Activated CD4-positive, alpha-beta T cell treated with anti-CD3 and anti-CD28 coated beads, Interleukin-2, amount 50 U/mL, for 24 hours (primary cell): ENCODE measurements at places on chromosomes 3 and 15.
A peak's percentile ranks its signal among the peaks of the same experiment; 100 is the strongest.

DNA sequence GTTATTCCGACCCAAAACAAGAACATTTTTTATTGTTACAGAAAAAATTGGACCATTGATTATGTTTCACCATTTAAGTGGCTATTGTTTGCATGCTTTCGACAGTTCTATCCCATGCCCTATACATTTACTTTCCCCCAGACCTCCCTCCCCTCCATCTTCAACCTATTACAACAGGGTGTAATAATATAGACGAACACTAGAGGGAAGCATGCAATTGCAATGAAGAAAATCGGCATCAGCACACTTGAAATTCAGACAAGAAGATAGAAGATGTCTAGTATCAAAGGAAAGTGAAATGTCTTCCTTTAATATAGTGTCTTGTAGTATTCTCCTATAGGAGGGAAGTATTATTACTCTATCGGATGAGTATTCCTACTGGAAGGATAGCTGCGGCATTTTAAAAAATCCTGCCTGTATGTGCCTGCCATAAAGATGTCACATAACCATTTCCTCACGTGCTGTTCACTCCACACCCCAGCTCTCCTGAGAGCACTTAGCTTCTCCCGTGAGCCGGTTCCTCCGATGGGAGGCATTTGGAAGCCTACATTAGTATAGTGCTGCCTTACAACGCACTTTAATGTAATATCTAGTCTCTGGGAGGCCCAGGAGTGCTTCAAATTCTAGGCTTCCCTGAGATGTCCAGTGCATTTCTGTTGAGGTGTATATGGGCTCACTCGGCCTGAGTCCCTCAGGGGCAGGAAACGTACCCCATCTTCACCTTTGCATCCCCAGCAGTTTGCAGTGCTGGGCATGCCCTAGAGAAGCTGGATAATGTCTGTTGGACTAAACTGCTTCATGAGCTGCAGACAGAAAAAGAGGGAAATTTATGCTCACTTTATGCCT, 17.8 kb upstream of the ERICH6 start:
- peak; percentile 43 for DNase-seq

DNA sequence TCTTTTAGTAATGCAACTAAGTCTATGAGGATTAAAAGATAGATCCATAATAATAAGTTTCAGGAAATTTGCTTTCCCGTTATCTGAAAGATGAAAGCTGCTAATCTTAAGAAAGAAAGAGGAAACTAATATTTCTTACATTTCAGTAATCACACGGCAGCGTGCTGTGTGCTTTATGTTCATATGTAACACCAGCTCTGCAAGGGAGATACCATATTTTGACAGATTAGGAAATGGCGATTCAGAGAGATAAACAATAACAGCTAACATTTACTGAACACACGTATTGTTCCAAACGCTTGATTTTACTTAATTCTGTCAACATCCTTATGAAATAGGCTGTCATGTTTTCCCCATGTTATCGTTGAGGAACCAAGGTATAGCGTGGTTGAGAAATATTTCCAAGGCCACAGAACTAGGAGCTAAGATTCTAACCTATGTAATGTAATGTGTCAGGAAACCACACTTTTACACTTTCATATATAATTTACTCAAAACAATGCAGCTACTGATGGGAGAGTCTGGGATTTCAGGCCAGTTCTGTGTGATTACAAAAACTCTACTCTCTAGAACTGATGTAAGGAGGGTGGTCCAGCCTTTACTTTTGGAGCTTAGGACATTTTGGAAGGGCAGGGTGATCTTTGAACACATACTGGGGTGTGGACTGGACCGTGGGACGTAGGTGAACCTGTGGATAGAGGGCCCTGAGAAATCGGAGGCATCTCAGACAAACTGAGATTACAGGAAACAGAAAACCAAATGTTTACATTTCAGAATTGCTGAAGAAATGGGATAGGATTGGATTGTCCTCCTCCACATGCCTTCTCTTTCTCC, 100.6 kb downstream of the IL1RAP start:
- no peak for DNase-seq

- no peak for DNase-seq
These were observed 93.6 kb upstream of the NMNAT3 start for GRCh38 chr3:139771331-139771730.

GRCh38 chr3:147381596-147381995, 24.7 kb downstream of the ZIC4 start:
- no peak for DNase-seq

- no peak for DNase-seq
These were observed 4.7 kb upstream of the P2RY1 start for GRCh38 chr3:152830245-152830644.

GRCh38 chr3:52458031-52458760, 2.8 kb downstream of the NISCH start:
- no peak for DNase-seq

GRCh38 chr3:154851644-154852043, 228.5 kb upstream of the MME start:
- no peak for DNase-seq

- DNase-seq, result peak; percentile 50
These were observed 995 bp upstream of the LRRK1 start for GRCh38 chr15:100918034-100918689.

DNA sequence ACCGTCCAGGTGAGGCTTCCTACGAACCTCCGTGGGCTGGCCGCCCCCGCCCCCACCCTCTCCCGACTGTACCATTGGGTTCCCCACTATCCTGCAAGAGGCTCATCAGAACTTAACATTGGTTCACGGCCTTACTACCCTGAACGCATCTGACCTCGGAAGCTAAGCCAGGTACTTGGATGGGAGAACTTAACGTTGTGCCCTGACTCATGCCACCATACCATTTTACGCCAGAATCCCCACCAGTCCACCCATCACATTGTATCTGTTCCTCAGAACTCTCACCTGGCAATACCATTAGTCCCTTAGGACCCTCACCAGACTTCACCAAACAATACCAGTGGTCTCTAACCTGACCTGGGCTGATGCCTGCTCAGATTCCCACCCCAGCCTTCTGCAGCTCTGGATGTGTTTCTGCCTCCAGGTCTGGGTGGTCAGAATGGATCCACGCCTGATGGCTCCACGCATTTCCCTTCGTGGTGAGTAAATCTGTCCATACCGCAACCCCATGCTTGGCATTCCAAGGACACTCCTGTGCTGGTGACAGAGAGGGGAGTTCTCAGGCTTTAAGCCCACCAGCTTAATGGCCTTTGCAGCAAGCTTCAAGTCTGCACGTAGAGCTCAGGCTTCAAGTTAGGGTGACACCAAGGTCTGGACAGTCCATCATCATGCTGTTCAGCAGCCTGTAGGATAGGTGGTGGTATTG, 562 bp downstream of the TCTA start:
- DNase-seq, result no peak

DNA sequence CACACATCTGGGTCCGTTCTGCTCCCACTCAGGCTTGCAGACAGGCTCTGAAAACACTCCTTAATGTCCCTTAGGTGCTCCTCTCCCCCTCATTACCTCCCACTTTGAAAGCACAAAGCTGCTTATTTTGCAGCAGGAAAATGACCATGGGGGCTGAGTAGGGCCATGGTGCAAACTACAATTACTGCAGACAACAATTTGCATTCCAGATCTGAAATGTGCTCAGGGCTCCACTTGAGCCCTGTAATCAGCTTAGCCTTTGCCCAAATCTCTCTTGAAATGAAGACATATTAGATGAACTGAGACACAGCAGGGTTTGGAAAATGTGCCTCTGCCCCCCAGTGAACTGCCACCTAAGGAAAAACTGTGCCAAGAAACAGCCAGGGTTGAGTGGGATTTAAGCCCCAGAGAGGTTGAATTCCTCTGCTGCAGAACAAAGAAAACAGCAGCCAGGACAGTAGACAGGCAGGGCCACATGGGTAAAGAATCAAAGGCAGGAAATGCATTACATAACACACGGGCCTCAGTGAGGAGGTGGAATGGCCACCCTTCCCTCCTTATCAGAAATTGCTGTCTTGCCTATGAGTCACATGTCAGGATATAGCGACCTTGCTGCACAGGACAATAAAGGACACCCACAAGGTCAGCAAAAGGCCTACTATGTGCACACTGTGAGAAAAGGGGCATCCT, 126.8 kb upstream of the ARHGEF3 start:
- DNase-seq, result no peak

DNA sequence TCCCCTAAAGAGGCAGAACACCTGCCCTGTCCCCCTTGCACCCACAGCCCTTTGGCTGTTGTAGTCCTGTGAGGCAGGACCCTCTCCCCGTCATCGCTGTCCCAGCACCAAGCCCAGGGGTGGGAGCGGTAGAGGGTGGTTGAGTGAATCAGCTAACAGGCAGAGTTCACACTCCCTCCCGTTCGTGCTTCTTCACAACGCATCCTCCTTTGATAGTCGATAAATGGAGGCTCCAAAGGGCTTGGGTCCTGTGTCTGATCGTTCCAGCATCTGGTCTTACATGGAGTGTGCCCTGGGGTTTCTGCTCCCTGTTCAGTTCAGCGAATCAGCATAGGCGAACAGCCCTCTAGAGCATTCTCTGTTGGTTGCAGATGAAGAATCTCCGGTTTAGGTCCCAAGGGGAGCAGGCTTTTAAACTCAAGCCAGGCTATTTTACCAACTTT, 820 bp upstream of the HMCES start:
- DNase-seq, result no peak

GRCh38 chr15:66654739-66655375, 47.2 kb upstream of the SMAD6 start:
- no peak for DNase-seq

GRCh38 chr15:76439542-76439941, 103.0 kb downstream of the ISL2 start:
- DNase-seq, result no peak

DNA sequence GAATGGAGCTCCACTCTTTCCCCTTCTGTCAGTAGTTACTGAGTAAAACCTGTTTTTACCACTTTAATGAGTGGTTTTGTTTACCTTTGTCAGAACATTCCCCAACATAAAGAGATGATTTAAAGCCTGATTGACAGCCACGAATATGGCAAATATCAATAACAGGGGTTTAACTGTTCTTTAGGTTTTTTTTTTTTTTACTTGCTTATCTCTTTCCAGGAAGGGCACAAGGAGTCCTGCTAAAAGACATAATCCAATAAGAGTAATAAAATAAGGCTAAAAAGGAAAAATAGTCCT, 11.5 kb upstream of the UBE2Q2 start:
- DNase-seq, result no peak

- DNase-seq, result no peak
These were observed 186.6 kb downstream of the TIGIT start for GRCh38 chr3:114480442-114480841.

DNA sequence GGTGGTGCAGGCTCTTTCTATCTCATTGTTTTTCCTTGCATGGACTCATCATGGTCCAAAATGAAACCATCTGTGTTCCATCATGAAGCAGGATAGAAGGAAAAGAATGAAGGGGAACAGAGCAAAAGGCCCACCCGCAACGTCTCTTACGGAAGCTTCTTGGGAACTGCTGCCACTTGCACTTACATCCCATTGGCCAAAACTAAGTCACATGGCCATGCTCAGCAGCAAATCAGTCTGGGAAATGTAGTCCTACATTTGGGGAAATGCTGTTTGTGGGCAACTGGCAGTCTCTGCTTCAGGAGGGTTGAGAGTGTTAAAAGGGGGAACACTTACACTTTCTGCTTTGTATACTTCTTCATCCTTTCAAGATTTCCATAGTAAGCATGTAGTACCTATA, 191.6 kb downstream of the SV2B start:
- no peak for DNase-seq

DNA sequence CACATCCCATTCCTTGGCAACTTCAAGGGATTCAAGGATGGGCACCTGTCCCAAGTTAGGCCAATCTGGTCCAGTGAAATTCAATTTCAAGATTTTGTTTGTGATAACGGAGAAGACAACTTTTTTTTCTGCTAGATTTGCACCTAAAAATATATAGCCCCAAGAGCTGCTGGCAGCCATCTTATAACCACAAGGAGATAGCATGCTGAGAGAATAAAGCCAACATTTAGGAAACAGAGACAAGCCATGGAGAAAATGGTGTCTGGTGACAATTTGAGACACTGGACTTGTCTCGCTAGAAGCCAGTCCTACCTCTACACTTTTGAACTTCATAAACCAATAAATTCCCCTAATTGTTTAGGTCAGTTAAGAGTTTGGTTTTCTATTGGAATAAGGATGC, 5.4 kb downstream of the PARL start:
- DNase-seq, result no peak

DNA sequence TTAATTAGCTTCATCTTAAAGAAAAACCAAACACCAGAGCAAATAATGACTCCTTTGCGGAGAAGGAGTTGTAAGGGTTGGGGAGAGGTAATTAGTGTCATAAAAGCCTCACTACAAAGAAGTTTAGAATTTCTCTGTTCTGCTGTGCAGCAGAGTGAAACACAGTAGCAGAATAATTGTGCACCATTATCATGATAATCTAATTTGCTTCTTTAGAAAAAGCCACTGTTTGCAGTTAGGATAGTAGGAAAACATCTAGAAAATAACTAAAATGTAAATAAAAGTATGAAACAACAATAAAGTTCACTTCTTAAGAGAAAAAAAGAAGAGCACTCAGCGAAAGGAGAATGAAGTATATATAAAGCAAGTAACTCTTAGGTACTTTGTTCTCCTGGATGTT, 5.5 kb downstream of the SHOX2 start:
- no peak for DNase-seq

GRCh38 chr15:34665498-34666116, 82.2 kb upstream of the GOLGA8B start:
- DNase-seq, result no peak

- no peak for DNase-seq
These were observed 54.4 kb upstream of the HEG1 start for GRCh38 chr3:125110016-125110875.

DNA sequence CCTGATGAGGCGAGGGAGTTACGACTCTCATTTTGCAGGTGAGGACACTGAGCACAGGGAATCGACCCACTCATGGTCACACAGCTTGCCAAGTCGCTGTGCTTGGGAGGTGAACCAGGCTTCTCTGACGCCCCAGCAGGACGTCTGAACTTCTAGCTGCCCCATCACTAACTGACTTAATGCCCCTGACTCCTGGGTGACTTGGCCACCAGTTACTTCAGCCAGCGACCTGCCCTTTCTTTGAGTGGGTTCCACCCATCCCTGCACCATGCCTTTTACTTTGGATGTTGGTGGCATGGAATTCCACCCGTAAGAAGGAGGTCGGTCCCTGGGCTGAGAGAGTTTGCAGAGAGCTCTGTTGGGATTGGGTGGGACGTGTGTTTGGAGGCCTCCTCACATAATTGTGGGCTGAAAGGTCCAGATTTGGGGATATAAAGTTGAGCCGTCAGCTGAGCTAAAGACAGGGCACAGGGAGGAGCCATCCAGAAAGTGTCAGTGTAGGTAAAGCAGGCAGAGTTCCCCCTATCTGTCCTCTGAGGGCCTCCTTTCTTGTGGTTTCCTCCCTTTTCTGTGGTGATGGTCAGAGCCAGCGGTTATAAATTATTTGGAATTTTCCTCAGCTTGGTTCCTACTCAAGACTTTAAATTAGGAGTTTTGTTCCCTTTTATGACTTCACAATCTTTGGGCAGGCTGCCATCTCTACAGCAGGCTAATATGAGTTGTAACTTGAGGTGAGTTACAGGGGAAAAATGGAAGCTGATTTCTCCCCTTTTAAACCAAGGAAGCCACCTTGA, 55.0 kb downstream of the FLNB start:
- no peak for DNase-seq
